Activated CD4-positive, alpha-beta T cell treated with anti-CD3 and anti-CD28 coated beads, Interleukin-2, amount 10 ng/mL, durations not matched to agents 7 days and 5 days (primary cell): ENCODE measurements at places on chromosomes 1 and 21. TPM values are rescaled to one million over a fixed set of nuclear protein-coding genes. Genes with fewer than 3 reads are reported as not detected.
A peak's percentile ranks its signal among the peaks of the same experiment; 100 is the strongest.

The LY9 gene
- 49.0 TPM for total RNA-seq

The FMO1 gene
- total RNA-seq: not detected

The HES3 gene
- total RNA-seq: not detected

The OTUD3 gene
- 11.2 TPM for total RNA-seq

The DUSP12 gene
- total RNA-seq: 21.6 TPM

The CFHR1 gene
- total RNA-seq: not detected

GRCh38 chr1:117633423-117633822 is 27.6 kb downstream of the TENT5C start:
- H3K4me1 ChIP-seq: peaks cover 47% of the 10 kb centered on the region
- H3K27me3 ChIP-seq: peaks cover 13% of the 10 kb centered on the region
- no peak overlapping the region for H3K27ac ChIP-seq
- H3K36me3 ChIP-seq: peaks cover 9% of the 10 kb centered on the region
- DNase-seq: no peak

- peaks cover 33% of the 10 kb centered on the region for H3K4me1 ChIP-seq
- H3K36me3 ChIP-seq: peaks cover 4% of the 10 kb centered on the region
- peak overlapping the region; percentile 95 for H3K4me3 ChIP-seq
- peak overlapping the region; percentile 91 for H3K27ac ChIP-seq
- peak; percentile 47 for DNase-seq
Observed at GRCh38 chr1:235503403-235504121, 690 bp downstream of the B3GALNT2 start.

DNA sequence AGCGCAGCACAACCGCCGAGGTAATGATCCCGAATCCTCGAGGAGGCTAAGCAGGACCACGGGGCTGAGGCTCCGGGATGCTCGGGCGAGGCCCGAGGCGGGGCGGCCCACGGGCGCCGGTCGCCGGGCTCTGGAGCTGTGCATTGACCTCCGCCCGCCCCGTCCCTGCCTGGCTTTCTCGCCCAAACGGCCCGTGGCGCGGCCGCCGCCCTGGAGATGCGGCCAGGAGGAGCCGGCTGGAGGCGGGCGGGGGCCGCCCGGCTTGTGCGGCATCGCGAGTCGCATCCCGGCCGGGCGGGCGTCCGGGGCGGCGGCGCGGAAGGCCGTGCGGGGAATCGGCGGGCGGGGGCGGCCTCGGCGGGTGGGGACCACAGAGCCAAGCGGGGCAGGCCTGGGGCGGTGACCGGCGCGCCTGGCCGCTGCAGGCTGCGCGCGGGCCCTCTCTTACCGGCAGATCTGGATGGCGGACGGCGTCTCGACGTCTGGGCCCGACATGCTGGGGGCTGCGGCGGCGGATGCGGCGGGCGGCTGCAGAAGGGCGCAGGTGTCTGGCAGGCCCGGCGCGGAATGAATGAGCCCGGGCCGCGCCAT is 663 bp downstream of the ACOT7 start:
- no peak for DNase-seq
- peak overlapping the region; percentile 88 for H3K4me3 ChIP-seq
- H3K27me3 ChIP-seq: no peaks in the 10 kb centered on the region

- H3K27ac ChIP-seq: no peak overlapping the region
- peaks cover 21% of the 10 kb centered on the region for H3K27me3 ChIP-seq
- peaks cover 5% of the 10 kb centered on the region for H3K4me1 ChIP-seq
- no peak overlapping the region for H3K4me3 ChIP-seq
Observed at GRCh38 chr1:2783435-2784397, 17.8 kb downstream of the TTC34 start.

- H3K36me3 ChIP-seq: peaks cover 7% of the 10 kb centered on the region
- peak overlapping the region; percentile 78 for H3K27ac ChIP-seq
- no peak for DNase-seq
- peaks cover 8% of the 10 kb centered on the region for H3K4me1 ChIP-seq
- no peak overlapping the region for H3K4me3 ChIP-seq
Observed at GRCh38 chr1:225842074-225842473, 32.1 kb downstream of the EPHX1 start.

DNA sequence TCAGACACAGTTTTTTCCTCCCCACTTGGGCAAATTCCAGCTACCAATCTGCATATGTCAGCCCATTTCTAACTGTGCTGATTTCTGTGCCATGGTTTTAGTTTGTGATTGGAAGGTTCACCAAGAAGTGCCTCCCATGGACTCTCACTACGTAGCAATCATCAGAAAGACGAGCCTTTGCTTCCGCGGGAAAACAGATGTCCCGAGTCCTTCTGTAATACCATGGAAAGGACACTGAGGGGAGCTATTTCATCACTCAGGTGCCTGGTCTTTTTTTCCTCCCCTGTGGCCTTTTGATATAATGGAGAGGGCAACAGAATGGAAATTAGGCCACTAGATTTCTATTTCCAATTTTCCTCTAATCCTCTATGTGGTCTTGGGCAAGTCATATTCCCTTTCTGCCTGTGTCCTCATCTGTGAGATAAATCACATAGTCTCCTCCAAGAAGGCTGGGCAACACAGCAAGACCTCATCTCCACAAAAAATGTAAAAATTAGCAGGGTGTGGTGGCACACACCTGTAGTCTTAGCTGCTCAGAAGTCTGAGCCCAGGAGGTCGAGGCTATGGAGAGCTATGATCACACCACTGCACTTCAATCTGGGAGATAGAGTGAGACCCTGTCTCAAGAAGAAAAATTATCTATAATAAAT is 24.8 kb downstream of the LEMD1 start:
- peaks cover 44% of the 10 kb centered on the region for H3K27me3 ChIP-seq
- H3K36me3 ChIP-seq: no peaks in the 10 kb centered on the region
- peak; percentile 25 for DNase-seq
- no peak overlapping the region for H3K4me3 ChIP-seq

- H3K4me1 ChIP-seq: no peaks in the 10 kb centered on the region
- H3K27me3 ChIP-seq: no peaks in the 10 kb centered on the region
- H3K4me3 ChIP-seq: no peak overlapping the region
- DNase-seq: no peak
- no peak overlapping the region for H3K27ac ChIP-seq
Observed at GRCh38 chr1:29447368-29447767, 211.0 kb downstream of the PTPRU start.

DNA sequence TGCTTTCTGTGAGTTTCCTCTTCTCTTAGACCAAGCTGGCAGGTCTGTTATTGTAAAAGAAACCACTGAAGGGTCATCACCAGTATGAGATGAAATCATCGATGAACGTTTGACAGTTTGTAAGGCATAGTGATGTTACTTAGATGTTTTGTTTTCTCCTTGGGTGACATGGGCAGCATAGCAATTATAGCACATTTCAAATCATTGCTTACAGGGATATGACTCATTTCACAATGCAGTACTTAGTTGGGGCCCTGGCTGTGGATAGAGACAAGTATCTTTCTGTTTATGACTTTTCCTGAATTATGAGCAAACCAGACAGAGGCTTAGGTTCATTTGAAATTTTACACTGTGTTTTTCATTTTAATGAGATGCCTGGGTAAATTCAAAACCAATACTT is 313.0 kb downstream of the RWDD3 start:
- H3K27ac ChIP-seq: no peak overlapping the region
- H3K27me3 ChIP-seq: no peaks in the 10 kb centered on the region
- DNase-seq: no peak
- no peaks in the 10 kb centered on the region for H3K36me3 ChIP-seq

DNA sequence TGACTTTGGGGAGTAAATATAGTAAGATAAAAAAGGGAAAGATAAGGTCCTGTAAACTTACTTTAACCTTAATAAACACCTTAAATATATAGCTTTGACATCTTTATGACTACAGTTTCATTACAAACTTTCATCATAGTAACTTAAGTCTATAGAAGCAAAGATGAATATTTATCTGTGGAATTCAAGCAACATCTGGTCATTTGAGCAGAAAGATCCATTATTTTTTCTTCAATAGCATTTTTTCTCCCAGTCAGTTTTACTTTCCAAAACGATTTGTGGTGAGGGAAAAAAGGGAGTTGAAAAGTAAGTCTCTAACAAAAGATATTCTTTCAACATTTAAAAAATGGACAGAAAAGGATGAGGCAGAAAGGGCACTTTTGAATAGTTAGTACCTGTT is 69.0 kb downstream of the HMCN1 start:
- no peaks in the 10 kb centered on the region for H3K36me3 ChIP-seq
- no peak overlapping the region for H3K4me3 ChIP-seq
- no peak overlapping the region for H3K27ac ChIP-seq
- peaks cover 14% of the 10 kb centered on the region for H3K27me3 ChIP-seq

GRCh38 chr1:49171941-49172593 is 395.4 kb upstream of the BEND5 start:
- no peaks in the 10 kb centered on the region for H3K36me3 ChIP-seq
- no peak overlapping the region for H3K4me3 ChIP-seq
- no peak for DNase-seq
- no peaks in the 10 kb centered on the region for H3K4me1 ChIP-seq
- no peak overlapping the region for H3K27ac ChIP-seq

DNA sequence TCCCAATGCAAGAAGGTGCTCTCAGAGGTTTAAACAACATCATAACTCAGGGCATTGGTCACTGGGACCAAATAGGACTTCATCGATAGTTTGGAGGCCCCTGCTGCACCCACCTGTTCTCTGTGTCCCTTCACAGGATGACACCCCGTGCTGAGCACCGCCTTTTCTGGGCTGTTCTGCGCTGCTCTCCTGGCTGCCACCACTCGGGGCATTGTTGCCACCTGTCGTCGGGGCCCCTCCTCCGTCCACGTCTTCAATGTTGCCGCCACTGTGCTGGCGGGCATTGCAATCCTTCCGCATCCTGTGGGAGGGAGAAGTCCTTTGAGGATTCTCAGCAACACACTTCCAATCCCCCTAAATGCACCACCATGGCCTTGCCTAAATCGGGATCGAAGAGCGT is 47.7 kb downstream of the NTPCR start:
- no peak overlapping the region for H3K27ac ChIP-seq
- H3K27me3 ChIP-seq: no peaks in the 10 kb centered on the region
- peaks cover 57% of the 10 kb centered on the region for H3K36me3 ChIP-seq
- H3K4me1 ChIP-seq: no peaks in the 10 kb centered on the region
- no peak for DNase-seq

GRCh38 chr21:41589620-41590175 is 81.7 kb upstream of the TMPRSS2 start:
- no peak overlapping the region for H3K27ac ChIP-seq
- H3K4me3 ChIP-seq: no peak overlapping the region
- no peaks in the 10 kb centered on the region for H3K36me3 ChIP-seq
- H3K27me3 ChIP-seq: peaks cover 8% of the 10 kb centered on the region

DNA sequence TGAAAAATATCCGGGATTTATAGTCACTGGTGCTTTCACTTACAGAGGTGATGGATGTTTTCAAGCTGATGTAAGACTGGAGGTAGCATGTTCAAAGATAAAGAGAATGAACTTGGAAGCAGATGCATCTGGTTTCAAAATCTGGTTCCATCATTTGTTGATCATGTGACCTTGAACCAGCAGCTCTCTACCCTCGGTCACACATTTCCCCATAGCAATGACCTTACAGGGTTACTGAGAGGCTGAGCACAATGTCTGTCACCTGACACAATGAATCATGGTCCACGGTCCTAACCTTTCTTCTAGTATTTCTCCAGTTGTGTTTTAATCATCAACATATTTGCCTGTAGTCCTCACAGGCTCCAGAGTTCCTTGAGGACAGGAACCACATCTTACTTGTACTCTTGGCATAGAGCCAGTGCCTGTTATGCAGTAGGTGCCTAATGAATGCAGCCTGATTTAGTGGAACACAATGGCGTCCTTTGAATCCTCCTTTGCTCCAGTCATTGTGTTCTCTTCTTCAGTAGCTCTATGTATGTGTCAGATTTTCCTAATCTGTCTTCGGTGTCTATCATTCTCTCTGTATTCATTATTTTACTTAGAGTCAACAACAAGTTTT is 667.3 kb downstream of the PTPRU start:
- H3K27ac ChIP-seq: no peak overlapping the region
- H3K27me3 ChIP-seq: peaks cover 9% of the 10 kb centered on the region
- no peaks in the 10 kb centered on the region for H3K36me3 ChIP-seq
- no peak overlapping the region for H3K4me3 ChIP-seq

GRCh38 chr1:154429841-154430611 is 24.9 kb downstream of the IL6R start:
- H3K36me3 ChIP-seq: peaks cover 5% of the 10 kb centered on the region
- no peak for DNase-seq
- H3K4me1 ChIP-seq: peaks cover 29% of the 10 kb centered on the region
- H3K27me3 ChIP-seq: no peaks in the 10 kb centered on the region
- H3K27ac ChIP-seq: no peak overlapping the region

GRCh38 chr1:55012661-55013060 is 13.9 kb downstream of the BSND start:
- H3K36me3 ChIP-seq: no peaks in the 10 kb centered on the region
- peaks cover 20% of the 10 kb centered on the region for H3K27me3 ChIP-seq
- H3K27ac ChIP-seq: no peak overlapping the region
- H3K4me1 ChIP-seq: peaks cover 4% of the 10 kb centered on the region

GRCh38 chr1:61220536-61220935 is 138.2 kb downstream of the NFIA start:
- no peak overlapping the region for H3K4me3 ChIP-seq
- H3K4me1 ChIP-seq: no peaks in the 10 kb centered on the region
- peaks cover 5% of the 10 kb centered on the region for H3K27me3 ChIP-seq
- H3K27ac ChIP-seq: no peak overlapping the region

GRCh38 chr1:203954788-203955552 is 93.6 kb downstream of the SNRPE start:
- H3K27ac ChIP-seq: no peak overlapping the region
- no peak overlapping the region for H3K4me3 ChIP-seq
- H3K36me3 ChIP-seq: no peaks in the 10 kb centered on the region
- no peaks in the 10 kb centered on the region for H3K4me1 ChIP-seq
- DNase-seq: no peak
- H3K27me3 ChIP-seq: peaks cover 7% of the 10 kb centered on the region

- no peaks in the 10 kb centered on the region for H3K4me1 ChIP-seq
- no peak for DNase-seq
- H3K27ac ChIP-seq: no peak overlapping the region
- peaks cover 1% of the 10 kb centered on the region for H3K27me3 ChIP-seq
- no peak overlapping the region for H3K4me3 ChIP-seq
Observed at GRCh38 chr1:225613006-225613405, 39.9 kb downstream of the ENAH start.
